ENCODE measurements at places on chromosomes 3 and 15.

- DNase-seq = no peak
These were observed 377.8 kb upstream of the PROK2 start for GRCh38 chr3:72162649-72163184.

- DNase-seq = no peak
These were observed 74.5 kb upstream of the BLM start for GRCh38 chr15:90642464-90643300.

GRCh38 chr3:18079739-18080138, 337.3 kb upstream of the TBC1D5 start:
- no peak for DNase-seq

DNA sequence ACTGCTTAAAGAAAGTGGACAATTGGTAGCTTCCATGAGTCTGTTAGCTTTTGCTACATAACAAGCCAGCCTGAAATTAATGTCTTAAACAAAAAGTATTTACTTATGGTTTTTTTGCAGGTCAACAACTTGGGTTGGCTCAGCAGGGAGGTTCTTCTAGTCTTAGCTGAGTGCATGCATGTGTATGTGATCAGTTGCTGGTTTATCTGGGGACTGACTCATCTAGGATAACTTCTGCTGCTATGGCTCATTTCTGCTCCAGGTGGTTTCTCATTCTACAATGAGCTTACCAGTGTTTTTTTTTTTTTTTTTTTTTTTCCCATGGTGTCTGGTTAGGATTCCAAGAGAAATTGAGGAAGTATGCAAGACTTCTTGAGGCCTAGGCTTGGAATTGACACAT, 244.7 kb downstream of the NSUN3 start:
- no peak for DNase-seq

DNA sequence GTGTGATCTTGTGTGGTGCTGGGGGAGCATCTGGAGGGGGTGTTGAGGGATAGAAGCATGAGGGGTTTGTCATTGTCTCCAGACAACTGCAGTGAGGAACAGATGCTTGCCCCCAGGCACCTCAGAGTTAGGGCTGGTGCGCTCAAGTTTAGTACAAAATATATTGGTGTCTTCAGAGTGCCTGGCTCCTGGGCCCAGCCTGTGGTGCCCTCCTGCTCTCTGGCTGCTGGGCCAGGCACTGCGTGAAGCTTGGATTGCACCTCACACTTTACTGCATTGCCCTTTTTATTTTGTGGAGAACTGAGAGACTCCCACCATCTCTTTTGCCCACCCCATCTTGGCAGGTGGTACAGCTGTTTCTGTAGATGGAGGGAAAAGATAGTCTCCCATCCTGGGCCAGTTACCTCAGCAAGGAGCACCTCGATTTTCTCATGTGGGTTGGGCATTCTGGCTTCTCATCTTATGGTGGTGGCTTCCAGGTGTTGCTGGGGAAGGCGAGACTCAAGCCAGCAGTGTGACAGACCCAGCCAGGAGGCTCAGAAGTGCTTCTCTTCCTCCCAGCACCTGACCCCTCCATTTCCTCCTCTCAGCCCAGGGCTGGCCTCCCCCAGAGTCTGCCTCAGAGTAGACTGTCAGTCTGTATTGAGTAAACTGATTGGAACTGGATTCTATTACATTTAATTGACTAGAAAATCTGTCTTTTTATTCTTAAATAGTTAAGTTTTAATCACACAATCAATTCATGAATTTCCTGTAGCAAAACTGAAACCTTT, 140.5 kb downstream of the DNAJB8 start:
- DNase-seq = no peak

DNA sequence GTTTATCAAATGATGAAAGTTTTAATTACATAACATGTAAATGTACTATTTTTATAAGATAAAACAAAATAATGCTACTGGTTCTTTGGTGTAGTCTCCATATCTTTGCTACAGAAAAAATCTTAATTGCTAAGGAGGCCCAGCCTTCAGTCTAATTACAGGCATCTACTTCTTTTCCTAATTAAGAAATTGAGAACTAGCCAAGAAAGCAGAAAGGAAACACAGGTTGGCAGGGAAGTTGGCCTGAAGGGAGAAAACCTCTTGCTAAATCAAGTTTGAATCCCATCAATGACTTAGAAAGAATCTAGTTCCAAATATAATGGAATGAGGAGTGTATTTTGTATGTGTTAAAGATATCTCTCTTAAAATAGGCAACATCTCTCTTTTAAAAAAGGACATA, 212.4 kb upstream of the ARL6 start:
- DNase-seq = no peak

DNA sequence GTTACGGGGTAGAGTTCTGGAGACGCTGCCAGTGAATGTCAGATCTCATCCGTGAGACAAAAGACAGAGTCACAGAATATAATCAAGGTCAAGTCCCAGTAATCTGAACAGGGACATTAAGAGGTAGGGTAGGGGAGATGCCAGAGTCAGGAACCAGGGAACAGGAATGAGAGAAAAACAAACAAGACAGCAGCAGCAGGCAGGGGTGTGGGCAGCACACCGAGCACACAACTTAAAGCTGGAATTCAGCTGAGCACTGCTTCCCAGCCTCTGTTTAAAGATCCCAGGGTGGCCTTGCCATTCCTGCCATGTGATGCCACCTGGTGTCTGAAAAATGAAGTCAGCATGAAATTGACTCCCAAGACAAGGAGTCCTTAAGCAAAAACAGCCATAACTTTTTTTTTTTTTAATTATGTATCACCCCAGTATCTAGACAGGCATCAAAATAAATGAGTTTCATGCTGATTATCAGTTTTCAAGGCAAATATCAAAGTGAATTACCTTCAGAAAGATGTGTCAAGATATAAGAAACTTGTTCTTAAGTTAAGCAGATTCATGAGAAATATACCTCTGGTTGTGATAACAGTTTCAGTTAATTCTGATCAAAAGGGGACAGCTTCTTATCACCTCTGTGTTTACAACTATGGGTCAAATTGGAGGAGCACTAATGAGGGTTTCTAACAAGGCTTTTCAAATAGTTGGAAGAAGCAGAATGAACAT, 203.7 kb downstream of the SLC9A9 start:
- peak; percentile 71 for DNase-seq

GRCh38 chr15:32718821-32719716, 1.3 kb downstream of the GREM1 start:
- DNase-seq = no peak

GRCh38 chr3:179020112-179020511, 51.5 kb downstream of the ZMAT3 start:
- peak; percentile 72 for DNase-seq

DNA sequence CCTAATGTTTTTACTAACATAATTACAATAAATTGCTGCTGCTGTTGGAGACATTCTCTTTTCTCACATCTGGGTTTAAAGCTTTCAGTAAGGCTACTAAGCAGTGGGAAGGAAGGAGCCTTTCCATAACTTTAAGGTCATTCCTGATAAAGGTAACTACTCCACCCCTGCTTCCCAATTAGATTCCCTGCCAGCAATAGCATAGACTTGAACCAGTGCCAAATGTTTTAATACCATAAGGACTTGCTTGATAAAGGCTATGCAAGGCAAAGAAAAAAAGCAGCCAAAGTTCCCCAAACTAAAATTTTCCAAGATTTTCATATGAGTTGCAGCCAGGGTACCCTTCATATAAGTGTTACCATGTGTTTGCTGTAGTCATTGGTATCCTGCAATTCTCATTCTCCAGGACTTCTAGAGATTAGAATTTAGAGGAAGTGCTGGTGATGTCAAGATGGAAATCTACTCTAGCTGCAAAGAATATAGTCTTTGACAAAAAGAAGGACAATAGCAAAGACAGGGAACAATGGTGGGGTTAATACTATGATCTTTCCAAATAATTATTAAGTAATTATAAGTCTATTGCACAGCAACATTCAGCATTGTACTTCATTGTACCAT, 106.1 kb downstream of the FILIP1L start:
- DNase-seq = no peak

DNA sequence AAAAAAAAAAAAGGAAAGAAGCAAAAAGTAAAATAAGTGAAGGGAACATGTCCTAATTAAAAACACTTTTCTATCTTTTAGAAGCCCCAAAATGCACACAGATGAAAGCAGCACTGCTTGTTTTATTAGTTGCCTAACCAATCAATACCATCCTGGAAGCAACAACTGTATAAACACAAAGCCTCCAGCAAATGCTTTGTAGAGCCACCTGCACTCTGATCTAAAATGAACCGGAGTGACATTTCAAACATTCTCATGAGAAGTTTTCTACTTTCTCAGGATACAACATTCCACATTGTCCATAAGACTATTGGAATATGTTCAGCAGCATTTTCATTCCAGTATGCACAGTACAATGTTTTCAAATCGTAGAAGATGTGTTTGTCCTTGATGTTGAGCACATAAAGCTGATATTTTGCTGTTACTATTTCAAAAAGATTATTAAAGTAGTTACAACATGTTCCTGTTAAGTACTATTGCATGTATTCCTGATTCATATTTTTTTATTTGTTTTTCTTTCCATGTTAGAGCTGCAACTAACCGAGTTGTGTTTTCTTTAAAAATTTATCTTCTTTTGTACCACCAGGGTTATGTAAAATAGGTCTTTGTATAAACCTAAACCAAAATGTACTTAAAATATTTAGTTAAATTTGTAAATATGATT, 50.3 kb upstream of the PLSCR5 start:
- no peak for DNase-seq

- DNase-seq = no peak
These were observed 36.2 kb downstream of the LEKR1 start for GRCh38 chr3:156862338-156862737.

DNA sequence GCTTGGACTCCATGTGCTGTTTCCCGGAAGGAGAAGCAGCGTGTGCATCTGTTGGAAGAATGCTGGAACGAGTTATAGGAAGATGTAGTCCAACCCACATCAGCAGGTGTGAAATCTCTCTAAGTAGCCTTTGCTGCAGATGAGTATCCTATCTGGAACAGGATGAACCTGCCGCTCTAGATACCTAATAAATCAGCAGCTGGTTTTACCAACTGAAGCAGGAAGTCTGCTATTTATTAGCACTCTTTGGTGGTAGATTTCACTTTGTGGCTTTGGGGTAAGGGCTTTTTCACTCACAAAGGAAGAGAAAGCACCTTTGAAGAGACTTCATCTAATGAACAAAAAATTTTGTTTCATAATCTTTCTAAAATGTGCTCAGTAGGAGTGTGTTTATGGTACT, 66.4 kb downstream of the DCUN1D1 start:
- peak; percentile 90 for DNase-seq

DNA sequence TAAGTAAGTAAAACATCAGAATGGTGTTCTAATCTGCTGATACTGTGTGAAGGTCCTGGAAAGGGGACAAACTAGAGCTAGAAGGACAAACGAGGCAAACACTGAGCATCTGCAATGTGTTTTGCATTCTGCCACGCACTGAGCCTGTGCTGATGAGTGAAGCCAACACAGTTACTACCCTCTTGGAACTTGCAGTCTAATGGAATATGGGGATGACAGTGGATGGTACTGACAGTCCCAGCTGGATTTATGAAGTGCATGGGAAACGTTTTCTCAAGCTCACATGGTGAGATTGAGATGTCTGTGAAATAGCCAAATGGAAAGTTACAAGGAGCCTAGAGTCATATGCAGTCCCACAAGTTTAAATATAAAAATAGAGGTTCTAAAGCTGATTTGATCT, 86.6 kb downstream of the FOXB1 start:
- DNase-seq = no peak

- DNase-seq = no peak
These were observed 413.9 kb downstream of the EPHA3 start for GRCh38 chr3:89521328-89521727.

- no peak for DNase-seq
These were observed 66.0 kb upstream of the GOLIM4 start for GRCh38 chr3:168161696-168162095.

DNA sequence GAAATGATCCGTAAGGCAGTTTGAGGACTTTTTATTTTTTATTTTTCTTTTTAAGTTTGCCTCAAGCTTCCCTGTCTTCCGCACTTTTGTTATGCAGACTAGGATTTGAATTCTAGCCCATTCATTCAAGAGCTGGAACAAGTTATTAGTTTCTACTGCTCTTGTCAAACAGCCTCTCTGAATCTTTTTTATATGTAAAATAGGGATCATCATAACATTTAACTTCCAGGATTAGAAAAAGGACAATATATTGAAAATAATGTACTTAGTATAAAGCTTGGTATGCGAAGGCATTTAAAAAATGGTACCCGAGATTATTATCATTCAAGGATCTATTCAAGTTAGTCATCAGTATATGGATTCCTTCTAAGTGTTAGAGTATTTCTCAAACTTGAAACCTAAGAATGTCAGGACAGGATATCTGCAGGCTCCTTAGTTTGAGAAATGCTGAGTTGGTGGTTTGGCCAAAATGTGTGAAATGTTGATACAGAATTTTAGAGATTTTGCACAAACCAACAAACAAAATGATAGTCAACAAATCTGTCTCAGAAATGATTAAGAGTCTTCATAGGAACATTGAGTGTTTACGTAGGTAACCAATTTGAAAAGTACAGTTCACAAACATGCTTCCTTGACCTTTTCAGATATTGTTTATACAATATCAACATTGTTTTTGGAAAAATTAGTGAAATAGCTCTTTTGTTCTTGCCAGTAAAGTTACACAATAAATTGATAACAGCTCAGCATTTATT, 40.5 kb upstream of the IGSF10 start:
- DNase-seq = no peak

- no peak for DNase-seq
These were observed 22.3 kb downstream of the VIPR1 start for GRCh38 chr3:42524751-42525150.

GRCh38 chr3:78993375-78993774, 774.4 kb downstream of the ROBO1 start:
- DNase-seq = no peak

DNA sequence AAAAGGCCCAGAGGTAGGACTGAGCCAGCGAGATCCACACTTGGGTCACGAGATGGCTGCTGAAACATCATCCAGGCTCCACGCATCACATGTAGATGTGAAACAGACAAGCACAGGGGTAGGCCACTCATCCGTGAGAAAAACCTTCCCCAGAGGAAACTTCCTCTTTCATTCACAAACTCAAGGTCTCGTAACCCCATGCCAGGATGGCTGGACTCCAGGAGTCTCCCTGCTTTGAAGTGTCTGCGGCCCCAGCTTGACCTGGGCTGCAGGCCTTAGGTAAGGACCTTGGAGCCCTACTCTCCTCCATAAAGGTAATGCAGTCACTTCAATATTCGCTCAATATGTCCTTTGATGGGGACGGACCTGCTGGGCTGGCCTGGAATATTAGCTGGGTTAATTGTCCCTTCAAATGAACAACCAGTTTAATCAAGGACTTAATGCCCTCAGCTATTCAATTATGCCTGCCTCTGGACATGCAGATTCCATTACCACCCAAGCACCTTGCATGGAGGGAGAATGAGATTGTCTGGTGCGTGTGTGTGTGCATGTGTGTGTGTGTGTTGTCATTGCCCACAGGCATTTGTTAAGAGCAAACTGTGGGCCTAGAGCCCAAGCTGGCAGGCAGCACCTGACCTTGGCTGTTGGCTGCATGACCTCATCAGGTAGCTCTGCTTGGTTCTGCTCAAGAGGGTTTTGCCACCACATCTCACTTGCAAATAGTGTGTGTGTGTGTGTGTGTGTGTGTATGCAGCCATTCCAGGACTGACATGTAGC, 186.9 kb upstream of the TLE3 start:
- peak; percentile 94 for DNase-seq

GRCh38 chr3:150429767-150430671, 21.9 kb downstream of the TSC22D2 start:
- DNase-seq = no peak

GRCh38 chr3:140927279-140928069, 14.2 kb upstream of the SLC25A36 start:
- no peak for DNase-seq

- no peak for DNase-seq
These were observed 52.3 kb downstream of the KBTBD12 start for GRCh38 chr3:127967316-127967715.
